ENCODE measurements at places on chromosomes 2 and 18. TPM values are rescaled to one million over a fixed set of nuclear protein-coding genes. Genes with fewer than 3 reads are reported as not detected.

Gene CDH2
- total RNA-seq: not detected

Gene FEV
- not detected for total RNA-seq

Gene AGXT
- not detected for total RNA-seq

Gene ZNF396
- total RNA-seq: 0.52 TPM

Gene RAB6C
- 0.10 TPM for total RNA-seq
